ENCODE measurements at places on chromosomes 2 and 18.

GRCh38 chr18:5894611-5895298, 567 bp downstream of the TMEM200C start:
- no peak for DNase-seq

DNA sequence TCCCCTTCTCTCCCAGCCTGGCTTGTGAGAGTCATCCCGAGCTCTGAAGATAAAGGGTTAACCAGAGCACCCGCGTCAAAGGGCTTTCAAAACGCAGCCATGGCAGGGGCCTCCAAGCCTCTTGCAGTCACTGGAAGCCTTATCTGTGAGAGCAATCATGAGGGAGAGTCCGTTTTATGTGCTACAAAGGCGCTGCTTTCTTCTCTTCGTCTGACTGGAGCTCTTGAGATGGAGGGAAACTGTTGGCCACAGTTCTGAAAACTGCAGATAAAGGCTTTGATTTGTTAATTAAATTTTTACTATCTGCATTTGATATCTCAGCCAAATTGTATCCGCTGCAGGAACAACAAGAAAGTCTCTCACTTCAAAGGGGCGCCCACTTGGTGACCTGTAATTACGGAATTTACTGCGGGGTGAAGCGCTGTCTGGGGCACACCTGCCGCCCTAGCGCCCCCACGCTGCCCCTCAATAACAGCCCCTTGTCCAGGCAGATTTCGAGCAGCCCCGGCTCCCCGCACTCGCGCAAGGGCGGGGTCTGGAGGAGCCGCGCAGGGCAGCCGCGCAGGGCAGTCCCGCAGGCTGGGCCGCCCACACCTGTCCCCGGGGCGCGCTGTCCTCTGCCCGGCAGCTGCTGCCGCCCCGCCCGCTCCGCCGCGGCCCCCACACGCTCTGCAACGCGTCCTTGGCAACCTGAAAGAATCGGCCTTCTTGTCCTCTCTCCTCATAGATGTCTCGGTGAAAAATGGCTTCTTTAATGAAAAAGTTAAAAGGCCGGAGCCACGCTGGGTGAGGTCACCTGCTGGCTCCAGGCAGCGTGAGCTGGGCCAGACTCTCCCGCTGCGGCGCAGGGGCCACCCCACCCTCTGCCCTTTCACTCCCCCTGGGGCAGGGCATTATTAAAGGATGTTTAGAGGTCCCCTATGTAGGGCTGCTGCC, 217.9 kb downstream of the VAPA start:
- DNase-seq: peak; percentile 63

GRCh38 chr2:241224018-241224850, 35.8 kb downstream of the ANO7 start:
- DNase-seq: no peak

GRCh38 chr18:8757396-8757997, 52.1 kb downstream of the MTCL1 start:
- DNase-seq: no peak

DNA sequence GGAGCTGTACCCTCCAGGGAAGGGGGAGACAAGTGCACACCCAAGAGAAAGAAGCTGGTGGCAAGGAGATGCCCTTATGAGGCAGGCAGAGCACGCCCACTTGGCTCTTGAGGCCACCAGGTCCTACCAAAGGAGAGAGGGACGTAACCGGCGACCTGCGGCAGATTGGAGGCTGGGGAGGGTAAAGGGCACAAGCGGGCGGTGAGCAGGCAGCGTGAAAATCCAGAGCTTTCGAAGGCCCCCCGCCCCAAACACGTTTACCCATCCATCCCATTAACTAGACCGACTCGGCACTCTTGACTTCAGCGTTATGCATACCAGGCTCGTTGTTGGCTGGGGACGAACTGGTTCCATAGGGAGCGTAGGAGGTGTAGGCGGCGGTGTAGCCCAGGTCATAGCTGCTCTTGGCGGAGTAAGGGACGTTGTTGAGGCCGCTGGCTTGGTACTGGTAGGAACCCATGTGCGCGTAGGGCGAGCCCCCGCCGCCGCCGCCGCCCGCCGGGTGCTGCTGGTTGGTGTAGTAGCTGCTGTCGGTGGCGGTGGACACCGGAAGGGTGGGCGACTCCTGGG, 794 bp downstream of the DLX2 start:
- DNase-seq: no peak

DNA sequence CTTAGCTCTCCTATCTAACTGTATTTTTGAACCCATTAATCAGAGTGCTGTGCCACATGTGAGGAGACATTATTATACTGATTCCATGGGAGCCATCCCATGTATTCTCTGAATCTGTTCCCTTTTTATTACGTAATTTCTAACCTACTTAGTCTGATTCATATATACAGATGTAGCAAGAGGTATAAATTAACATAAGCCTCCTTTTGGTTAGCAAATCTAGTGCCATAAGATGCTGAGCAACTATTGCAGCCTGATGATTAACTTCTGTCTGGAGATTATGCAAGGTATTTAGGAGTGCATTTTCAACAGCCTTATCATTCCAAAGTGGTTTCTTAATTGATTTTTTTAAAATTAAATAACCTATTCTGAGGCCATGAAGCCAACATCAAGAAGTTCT, 114.1 kb upstream of the MSH2 start:
- DNase-seq: no peak

DNA sequence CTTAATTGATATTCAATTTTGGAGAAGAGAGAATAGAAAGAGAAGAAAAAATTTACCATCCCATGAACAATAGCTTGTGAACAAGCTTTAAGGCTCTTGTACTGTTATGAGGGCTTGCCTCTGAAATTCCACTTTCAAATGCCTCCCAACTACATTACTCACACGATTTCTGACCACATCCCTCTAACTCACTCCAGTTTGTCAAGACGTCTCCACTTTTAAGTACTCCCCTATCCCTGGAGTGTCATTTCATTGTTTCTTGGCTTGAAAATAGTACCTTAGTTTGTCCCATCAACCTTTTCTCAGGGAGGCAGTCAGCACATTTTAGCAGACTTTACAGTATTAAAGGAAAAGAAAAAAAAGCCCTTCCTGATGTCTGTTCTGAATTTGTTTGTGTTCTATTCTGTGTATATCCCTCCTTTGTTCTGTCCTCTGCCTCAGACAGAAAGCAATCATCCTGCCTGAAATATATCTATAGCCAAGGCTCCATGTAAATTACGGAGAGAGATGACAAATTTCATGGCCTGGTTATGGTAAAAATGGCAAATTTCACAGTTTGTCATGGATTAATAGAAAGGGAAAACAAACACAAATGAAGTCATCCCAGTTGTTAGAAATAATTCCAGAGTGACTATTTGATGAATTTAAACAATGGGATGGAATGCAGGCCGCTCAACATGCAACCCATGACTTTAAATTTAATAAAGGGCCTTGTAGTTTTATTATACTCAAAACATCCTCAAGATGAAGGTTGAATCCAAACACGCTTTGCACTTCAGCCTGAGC, 228.8 kb downstream of the ETAA1 start:
- no peak for DNase-seq
